ENCODE measurements at places on chromosomes 3 and 15.

GRCh38 chr3:181756645-181757297 is 45.0 kb downstream of the SOX2 start:
- DNase-seq = no peak

GRCh38 chr3:4421121-4421520 is 45.9 kb downstream of the SUMF1 start:
- DNase-seq = peak; percentile 53

DNA sequence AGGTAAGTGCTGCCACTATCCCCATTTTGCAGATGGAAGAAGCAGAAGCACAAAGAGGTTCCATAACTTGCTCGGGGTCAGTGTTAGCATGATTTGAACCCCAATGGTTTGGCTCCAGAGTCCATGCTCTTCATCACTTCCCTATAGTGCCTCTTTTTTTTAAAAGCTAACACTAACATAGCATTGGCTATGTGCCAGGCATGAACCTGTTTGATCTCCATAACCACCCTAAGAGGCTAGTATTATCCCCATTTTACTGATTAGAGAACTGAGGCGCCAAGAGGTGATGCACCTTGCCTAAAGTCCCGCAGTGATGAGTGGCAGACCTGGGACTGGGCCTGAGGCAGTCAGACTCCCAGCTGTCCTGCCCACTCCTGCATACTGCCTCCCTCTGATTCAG is 7.3 kb downstream of the LINGO1 start:
- DNase-seq = no peak

GRCh38 chr3:42189001-42189460 is 77.0 kb downstream of the CCK start:
- DNase-seq = no peak

- no peak for DNase-seq
Observed at GRCh38 chr3:166123576-166123975, 286.4 kb upstream of the BCHE start.

DNA sequence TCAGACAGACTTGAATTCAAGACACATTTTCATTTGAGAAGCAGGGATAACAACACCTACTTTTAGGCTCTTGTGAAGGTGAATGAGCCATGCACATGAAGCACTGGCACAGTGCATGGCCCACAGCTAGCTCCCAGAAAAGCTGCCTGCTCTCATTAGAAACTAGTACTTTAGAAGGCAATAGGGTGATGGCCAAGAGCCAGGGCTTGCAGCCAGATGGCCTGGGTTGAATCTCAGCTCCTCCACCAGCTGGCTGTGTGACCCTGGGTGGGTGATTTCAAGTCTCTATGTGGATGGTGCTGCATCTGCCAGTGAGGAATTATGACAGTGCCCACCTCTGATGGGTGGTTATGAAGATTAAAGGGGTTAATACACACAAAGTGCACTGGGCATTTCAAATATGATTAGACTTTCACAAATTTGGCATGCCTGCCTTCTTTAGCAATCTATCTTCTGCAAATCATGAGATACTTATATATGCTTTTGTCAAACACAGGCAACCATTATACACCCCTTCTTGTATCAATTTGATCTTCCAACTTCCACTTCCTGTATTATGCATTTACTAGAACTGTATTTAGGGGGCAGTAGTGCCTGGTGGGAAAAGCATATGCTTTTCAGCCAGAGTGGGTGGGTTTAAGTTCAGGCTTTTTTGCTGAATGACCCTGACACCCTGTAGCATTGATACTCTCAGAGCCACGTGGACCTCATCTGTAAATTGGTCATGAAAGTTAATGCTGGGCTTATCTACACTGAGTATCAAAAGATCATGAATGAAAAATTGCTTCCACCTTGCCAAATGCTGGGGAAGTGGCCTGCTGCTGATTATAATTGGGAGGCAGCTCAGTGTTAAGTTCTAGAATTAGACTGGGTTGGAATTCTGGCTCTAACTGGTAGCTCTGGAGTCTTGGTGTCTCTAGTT is 34.7 kb upstream of the RBP1 start:
- DNase-seq = no peak

GRCh38 chr15:83927704-83928391 is 273.9 kb downstream of the ADAMTSL3 start:
- DNase-seq = no peak

GRCh38 chr15:100947760-100948429 is 28.7 kb downstream of the LRRK1 start:
- DNase-seq = peak; percentile 11

GRCh38 chr3:125043599-125044151 is 12.1 kb downstream of the HEG1 start:
- no peak for DNase-seq

- no peak for DNase-seq
Observed at GRCh38 chr3:170766823-170767575, 103.0 kb downstream of the RPL22L1 start.

GRCh38 chr3:58044691-58045483 is 36.7 kb downstream of the FLNB start:
- peak; percentile 57 for DNase-seq

GRCh38 chr3:41137686-41138111 is 61.6 kb upstream of the CTNNB1 start:
- no peak for DNase-seq

GRCh38 chr3:149009732-149010131 is 18.4 kb downstream of the GYG1 start:
- peak; percentile 51 for DNase-seq

DNA sequence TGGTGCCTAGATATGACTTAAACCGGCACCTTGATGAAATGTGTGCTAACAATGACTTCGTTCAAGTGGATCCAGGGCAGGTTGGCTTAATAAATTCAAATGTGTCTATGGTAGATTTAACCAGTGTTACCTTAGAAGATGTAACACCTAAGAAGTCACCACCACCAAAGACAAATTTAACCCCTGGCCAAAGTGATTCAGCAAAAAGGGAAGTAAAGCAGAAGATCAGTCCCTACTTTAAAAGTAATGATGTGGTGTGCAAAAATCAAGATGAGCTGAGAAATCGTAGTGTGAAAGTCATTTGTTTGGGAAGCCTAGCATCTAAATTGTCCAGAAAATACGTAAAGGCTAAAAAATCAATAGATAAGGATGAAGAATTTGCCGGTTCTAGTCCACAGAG is 1.1 kb downstream of the FAN1 start:
- DNase-seq = no peak

- DNase-seq = no peak
Observed at GRCh38 chr3:27345959-27346865, 23.0 kb downstream of the NEK10 start.

DNA sequence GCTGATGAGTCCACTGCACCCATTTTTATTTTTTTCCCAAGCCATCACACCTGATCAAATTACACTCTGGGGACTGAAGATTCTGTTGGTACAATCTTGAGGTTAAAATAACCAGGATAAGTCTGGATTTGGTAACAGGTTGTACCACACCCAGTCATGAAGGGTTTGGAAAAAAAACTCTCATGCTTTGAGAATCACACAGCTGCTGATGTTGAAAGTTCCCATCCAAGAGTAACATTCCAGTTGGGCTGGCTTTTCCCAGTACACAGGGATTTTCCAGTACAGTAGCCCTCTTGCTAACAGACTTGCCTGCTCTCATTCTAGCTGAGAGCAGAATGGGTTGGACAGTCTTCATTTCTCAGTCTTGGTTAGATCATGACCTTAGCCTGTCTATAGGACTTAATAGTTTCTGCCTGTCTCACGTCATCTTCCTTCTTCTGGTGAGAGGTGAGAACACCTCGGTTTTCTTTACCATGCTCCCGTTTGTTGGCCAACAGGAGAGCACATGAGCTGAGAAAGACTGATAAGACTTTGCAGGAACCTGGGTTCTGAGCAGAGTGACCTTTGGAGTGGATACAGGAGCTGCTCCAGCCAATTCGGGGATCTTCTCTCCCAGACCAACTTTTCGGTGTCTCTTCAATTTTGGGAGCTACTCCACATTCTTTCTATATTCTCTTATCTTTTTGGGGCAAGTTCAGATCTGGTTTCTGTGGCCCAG is 300.1 kb upstream of the LYSMD4 start:
- peak; percentile 9 for DNase-seq

DNA sequence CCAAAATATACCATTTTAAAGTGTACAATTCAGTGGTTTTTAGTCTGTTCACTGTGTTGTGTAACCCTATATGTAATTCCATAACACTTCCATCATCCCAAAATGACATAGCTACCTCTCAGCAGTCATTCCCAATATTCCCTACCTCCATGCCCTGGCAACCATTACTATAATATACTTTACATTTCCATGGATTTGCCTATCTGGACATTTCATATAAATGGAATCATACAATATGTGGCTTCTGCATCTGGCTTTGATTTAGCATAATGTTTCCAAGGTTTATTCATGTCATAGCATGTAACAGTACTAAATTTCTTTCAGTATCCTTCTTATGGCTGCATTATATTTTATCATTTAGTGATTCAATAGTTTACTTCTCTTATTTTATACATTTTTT is 25.3 kb downstream of the FAM98B start:
- DNase-seq = peak; percentile 50

- DNase-seq = peak; percentile 100
Observed at GRCh38 chr3:134357914-134358811, 16.1 kb downstream of the AMOTL2 start.

- peak; percentile 29 for DNase-seq
Observed at GRCh38 chr3:185402561-185402960, 39.6 kb downstream of the MAP3K13 start.

GRCh38 chr3:137760341-137761098 is 3.6 kb upstream of the SOX14 start:
- no peak for DNase-seq
